PC-9 (cell line): ENCODE measurements at places on chromosomes 3 and 15. TPM values are rescaled to one million over a fixed set of nuclear protein-coding genes. Genes with fewer than 3 reads are reported as not detected.

Gene PRSS50
- total RNA-seq, result 0.48 and 0.50 TPM in 2 replicates

Gene ATP13A5
- total RNA-seq, result not detected in 2 replicates

Gene CPN2
- total RNA-seq, result not detected in 2 replicates

Gene WDR93
- 1.1 and 1.8 TPM in 2 replicates for total RNA-seq

Gene ACTL6A
- 87.9 and 113 TPM in 2 replicates for total RNA-seq

Gene RARRES1
- total RNA-seq, result 9.3 and 20.5 TPM in 2 replicates

Gene PLAAT1
- not detected in 2 replicates for total RNA-seq

Gene RETNLB
- total RNA-seq, result not detected in 2 replicates

Gene CPLX3
- not detected in 2 replicates for total RNA-seq

Gene ATP13A4
- total RNA-seq, result 0.22 TPM in 1 of 2 replicates, not detected in the other

Gene NAALADL2
- 10.6 and 12.8 TPM in 2 replicates for total RNA-seq

Gene SLC12A8
- total RNA-seq, result 30.7 and 42.9 TPM in 2 replicates

Gene KAT2B
- 2.5 and 3.2 TPM in 2 replicates for total RNA-seq

Gene IMPG2
- total RNA-seq, result 0.05 and 0.11 TPM in 2 replicates

DNA sequence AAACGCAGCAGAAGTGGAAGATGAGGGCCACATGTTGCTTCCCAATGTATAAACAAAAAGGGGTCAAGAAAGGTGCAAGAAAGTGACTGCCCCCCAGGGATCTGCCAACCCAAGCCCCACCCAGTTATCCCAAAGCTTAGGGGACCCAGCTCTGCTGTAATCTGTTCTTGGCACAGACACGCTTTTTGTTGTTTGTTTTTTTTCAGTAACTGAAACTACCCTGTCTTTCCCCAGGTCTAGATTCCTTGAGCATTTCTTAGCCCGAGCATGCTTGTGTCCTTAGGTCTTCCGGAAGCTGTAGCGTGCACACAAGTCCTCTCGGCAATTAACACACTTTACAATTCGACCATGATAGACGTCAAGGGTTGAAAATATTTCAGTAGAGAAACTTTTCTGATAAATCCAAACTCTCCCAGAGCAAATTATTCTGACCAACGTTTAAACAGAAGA lies 8.5 kb upstream of the PPARG start:
- no peak for DNase-seq

- peak; percentile 41 for DNase-seq
Measured at GRCh38 chr3:150238995-150239619, 169.0 kb upstream of the TSC22D2 start.

- peak; percentile 3 for DNase-seq
Measured at GRCh38 chr3:3800685-3801493, 1.7 kb downstream of the LRRN1 start.

GRCh38 chr3:124786511-124787241 lies 56.4 kb downstream of the UMPS start:
- peak; percentile 68 for DNase-seq

DNA sequence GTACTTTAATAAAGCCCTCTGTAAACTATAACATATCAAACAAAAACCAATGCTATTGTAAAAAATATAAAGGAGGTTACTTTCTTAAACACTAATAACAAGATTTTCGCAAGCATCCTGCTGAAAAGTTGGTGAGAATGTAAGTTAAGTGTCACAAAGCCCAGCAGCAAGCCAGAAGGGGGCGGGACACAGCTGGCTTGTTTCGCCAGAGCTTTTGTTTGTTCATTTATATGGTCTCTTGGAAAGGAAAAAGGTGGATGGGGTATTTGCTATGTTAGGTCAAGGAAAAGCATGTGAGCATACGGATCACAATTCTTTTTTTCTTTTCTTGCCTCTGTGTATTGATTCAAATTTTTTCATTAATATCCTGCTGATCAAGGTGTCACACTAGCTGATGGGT lies 59.9 kb downstream of the HACD2 start:
- no peak for DNase-seq

DNA sequence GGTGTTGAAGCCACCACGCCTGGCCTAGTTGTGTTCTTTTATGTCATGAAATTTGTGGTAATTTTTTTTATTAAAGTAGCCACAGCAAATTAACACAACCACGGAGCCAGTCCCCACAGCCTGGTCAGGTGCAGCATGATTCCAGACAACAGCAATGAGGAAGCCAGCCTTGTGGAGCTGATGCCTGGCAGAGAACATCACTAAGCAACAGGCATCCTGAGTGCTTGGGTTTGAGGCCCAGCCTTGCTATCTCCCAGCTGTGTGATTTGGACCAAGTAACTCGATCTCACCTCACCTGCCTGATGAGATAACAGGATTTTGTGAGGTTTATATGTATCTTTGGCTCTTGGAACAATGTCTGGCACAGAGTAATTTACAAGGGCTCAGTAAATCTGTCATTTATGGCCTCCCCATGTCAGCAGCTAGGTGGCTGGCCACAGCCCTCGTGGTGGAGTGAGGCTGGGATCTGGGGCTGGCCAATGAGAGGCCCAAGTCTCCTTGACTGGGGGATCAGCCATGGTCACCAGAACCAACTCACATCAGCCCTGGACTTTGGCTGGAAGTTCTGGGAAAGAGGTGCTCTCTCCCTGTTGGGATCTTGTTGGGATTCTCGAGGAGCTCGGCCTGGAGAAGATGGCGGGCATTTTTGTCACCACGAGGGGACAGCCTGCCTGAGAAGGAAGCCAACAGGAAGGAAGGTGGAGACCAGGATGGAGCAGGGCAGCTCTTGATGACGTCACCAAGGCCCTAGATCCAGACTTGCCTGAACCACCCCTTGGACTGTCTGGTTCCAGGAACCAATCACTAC lies 22.8 kb upstream of the FLNB start:
- no peak for DNase-seq

DNA sequence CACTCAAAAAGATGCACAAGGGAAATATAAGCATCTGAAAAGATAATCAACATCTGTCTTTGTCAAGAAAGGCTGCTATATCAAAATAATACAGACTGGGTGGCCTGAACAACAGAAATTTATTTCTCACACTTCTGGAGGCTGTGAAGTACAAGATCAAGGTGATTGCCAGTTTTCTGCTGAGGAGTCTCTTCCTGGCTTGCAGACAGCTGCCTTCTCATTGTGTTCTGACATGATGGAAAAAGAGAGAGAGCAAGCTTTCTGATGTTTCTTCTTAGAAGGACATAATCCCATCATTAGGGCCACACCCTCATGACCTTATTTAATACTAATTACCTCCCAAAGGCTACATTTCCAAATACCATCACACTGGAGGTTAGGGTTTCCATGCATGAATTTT lies 1573.3 kb downstream of the SI start:
- no peak for DNase-seq

GRCh38 chr3:124269619-124270018 lies 277.7 kb upstream of the ROPN1 start:
- DNase-seq, result no peak

DNA sequence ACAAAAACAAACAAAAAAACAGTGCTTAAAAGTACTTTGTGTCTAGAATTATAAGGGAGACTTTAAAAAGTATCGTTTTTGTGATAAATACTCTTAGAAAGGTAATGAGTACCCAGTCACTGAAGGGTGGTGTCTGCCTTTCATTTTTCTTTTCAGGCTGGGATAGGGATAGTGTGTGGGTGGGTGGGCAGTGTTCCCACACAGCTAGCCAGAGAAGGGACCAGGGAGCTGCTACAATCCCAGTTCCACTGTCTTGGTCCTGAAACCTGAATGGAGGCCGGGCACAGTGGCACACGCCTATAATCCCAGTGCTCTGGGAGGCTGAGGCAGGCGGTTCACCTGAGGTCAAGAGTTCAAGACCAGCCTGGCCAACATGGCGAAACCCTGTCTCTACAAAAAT lies 2.1 kb downstream of the GK5 start:
- DNase-seq, result no peak

DNA sequence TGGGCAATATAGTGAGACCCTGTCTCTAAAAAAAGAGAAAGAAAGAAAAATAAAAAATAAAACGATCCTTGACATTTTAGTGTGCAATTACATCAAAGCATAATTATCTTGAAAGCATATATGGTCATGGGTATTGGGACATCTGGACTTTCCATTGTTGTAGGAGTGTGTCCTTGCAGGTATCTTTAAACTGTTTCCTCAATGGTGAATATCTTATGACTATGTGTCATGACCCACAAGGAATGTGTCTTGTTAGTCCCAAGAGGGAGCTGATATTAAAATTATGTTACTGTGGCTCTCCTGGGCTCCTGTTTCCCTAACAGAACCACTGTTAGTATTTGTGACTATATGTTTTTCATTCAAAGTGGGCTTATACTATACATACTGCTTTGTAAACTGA lies 26.6 kb downstream of the EIF1B start:
- DNase-seq, result no peak

DNA sequence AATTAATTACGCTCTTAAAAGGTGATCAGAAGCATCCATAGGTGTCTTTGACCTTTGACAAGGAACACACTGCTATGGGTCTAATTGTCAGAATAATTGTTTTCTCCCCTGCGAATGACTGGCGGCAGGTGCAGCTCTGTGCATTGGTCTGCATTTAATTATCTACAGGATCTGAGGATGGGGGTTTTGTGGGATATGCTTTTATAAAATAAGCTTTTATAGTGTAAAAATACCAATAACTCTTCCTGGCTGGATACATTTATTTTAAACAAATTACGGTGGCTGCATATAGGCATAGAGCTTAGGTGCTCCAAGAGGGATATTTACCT lies 201.6 kb upstream of the RGMA start:
- DNase-seq, result no peak

GRCh38 chr3:183298701-183299153 lies 45.7 kb downstream of the B3GNT5 start:
- DNase-seq, result no peak

DNA sequence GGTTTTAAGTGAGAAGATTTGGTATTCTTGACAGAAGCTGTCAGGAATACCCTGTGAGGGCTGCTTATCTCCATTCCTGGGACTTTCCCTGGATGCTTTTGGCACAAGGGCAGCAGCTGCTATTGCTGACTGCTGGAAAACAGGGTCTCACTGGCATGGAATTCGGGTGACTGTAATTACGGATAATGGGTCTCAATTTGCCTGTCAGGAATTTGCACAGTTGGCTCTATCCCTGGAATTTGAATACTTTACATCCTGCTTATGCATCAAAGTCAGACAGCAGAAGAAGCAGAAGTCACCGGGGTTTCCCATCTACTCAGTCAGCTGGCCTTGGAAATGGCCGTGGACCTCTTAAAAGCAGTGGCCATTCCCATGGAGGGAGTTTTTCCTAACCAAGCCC lies 25.9 kb upstream of the AKAP13 start:
- no peak for DNase-seq

- DNase-seq, result no peak
Measured at GRCh38 chr3:40020689-40021088, 211.3 kb downstream of the MYRIP start.

GRCh38 chr3:181755959-181756358 lies 44.2 kb downstream of the SOX2 start:
- DNase-seq, result no peak

- no peak for DNase-seq
Measured at GRCh38 chr15:76363251-76363650, 26.7 kb downstream of the ISL2 start.

DNA sequence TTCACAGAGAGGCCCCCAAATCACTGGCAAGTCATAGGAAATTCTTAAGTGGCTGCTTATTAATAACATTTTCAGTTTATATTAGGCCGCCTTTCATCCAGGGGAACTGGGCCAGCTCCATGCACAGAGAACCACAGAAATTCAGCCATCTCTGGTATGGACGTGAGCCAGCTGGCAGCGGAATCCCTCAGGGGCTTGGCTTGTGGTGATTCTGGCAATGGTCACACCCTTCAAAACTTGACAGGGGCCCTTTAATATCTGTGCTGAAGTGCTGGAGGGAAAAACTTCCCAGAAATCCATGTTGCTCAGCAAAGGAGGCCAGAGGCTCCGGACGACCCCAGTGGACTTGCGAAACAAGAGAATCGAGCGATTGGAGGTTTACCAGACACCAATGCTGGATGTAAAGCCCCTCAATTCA lies 11.3 kb downstream of the PRICKLE2 start:
- DNase-seq, result no peak

GRCh38 chr15:25801586-25802284 lies 61.4 kb downstream of the ATP10A start:
- DNase-seq, result no peak

DNA sequence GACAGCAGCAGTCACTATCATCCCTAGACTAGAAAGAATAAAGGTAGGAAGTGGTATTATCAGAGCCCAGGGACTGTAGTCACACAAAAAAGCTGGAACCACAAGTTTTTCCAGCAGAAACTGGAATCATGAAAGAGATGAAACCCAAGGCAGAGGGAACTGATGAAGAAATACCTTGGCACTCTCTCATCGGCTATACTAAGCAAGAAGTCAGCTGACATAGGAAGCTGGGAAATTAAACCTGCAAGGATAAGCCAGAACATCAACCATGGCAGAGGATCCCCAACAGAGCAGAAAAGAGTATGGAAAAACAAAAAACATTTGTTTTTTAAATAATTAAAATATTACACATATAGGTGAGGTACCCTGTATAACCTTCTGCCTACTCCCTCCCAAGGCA lies 86.5 kb downstream of the AQR start:
- DNase-seq, result no peak

DNA sequence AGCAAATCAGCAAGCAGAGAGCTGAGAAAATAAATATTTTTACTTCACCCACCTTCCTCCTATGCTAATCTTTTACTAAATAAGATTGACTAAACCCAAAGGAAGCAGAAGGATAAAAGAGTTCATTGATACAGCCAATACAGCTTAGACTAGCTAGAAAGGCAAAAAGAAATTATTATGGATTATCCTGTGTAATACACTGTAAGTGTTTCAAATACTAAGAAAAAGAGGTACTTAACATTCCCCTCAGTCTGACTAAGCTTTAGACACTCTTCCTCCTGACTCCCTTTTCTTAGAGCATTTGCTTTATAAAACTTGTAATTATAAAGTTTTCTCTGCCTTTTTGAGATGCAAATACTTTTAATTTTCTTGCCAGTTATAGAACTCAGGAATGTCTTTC lies 848.9 kb upstream of the CADM2 start:
- no peak for DNase-seq
